NCI-H1417 (cell line): ENCODE measurements at places on chromosomes 12 and 14.

DNA sequence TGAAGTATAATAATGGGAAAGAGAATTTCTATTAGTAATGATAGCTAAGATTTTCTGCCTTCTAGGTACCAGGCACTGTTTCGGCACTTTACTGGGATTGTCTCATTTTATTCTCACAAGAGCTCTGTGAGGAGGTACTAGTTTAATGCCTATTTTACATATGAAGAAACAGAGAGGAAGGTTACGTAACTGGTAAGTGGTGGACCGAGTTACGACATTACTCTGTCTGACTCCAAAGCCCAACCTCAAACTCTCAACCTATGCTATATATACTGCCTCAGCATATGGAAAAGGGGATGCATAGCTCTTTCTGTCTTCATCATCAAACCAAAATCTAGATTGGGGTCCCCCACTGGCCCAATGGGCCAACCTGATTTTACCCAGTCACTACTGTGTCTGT, 133.5 kb downstream of the KTN1 start:
- no peak for DNase-seq

- no peak for DNase-seq
These were observed 147.8 kb upstream of the MAX start for GRCh38 chr14:65250162-65250495.

- DNase-seq = no peak
These were observed 4.0 kb upstream of the UNC79 start for GRCh38 chr14:93426750-93427149.

DNA sequence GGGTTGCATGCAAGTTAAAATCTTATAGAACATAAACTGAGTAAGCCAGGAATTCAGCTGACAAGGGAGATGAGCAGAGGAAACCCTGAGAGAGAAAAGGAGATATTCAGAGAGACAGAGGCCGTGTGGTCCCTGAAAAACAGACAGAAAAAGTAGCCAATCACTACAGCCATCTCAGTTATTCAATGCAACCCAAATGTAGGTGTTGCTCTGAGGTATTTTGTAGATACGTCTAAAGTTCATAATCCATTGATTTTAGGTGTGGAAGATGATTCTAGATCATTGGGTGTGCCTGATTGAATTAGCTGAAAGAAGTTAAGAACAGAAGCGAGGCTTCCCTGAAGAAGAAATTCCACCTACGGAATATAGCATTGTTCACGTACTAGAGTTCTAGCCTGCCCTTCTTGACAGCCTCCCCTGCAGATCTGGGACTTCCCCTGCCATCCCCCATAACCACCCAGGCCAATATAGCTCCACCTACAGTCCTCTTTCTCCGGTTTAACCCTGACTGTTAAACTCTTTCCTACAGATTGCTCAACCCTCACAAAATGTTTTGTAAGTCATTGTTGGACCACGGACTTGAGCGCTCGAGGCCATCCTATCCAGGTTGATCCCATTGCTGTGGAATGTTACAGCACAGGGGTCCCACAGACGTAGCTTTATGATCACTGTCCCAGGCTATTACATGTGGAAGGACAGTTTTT, 21.7 kb downstream of the AICDA start:
- no peak for DNase-seq

- no peak for DNase-seq
These were observed 3.2 kb downstream of the STAB2 start for GRCh38 chr12:103590271-103590670.

GRCh38 chr12:115403689-115404088, 719.7 kb upstream of the TBX3 start:
- no peak for DNase-seq

DNA sequence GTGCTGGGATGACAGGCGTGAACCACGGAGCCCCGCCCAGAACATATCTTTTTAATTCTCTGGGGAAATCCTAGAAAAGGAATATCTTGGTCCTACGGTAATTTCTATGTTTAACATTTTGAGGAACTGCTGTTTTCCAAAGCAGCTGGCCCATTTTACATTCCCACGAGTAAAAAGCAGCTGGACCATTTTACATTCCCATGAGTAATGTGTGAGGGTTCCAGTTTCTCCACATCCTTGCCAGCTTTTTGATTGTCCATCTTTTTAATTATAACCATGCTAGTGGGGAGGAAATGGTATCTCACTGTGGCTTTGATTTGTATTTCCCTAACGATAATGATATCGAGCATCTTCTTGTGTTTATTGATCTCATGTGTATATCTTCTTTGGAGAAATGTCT, 4.4 kb upstream of the P2RX4 start:
- no peak for DNase-seq

GRCh38 chr14:53668897-53669296, 287.7 kb downstream of the BMP4 start:
- no peak for DNase-seq

- no peak for DNase-seq
These were observed 776 bp upstream of the CHMP4A start for GRCh38 chr14:24213866-24214662.

- peak; percentile 42 for DNase-seq
These were observed 7.6 kb upstream of the AEBP2 start for GRCh38 chr12:19431407-19432308.

DNA sequence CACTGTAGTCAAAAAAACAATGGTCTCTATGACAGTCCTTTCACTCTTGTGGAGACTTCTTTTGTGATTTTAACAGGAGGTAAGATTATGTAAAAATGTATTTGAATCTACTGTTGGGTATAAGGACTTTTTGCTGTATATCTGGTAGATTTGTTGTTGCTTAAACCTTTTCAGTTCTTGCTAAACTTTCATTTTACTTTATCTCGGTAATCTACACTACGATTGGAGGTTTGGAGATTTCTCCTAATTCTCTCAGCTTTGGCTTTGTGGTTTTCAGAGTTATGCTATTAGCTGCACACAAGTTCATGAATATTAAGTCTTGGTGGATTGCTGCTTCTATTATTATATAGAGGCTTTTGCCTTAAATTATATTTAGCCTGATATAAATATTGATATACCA, 116.6 kb upstream of the HIF1A start:
- no peak for DNase-seq

- no peak for DNase-seq
These were observed 527.7 kb downstream of the SLC16A7 start for GRCh38 chr12:60123557-60123956.

DNA sequence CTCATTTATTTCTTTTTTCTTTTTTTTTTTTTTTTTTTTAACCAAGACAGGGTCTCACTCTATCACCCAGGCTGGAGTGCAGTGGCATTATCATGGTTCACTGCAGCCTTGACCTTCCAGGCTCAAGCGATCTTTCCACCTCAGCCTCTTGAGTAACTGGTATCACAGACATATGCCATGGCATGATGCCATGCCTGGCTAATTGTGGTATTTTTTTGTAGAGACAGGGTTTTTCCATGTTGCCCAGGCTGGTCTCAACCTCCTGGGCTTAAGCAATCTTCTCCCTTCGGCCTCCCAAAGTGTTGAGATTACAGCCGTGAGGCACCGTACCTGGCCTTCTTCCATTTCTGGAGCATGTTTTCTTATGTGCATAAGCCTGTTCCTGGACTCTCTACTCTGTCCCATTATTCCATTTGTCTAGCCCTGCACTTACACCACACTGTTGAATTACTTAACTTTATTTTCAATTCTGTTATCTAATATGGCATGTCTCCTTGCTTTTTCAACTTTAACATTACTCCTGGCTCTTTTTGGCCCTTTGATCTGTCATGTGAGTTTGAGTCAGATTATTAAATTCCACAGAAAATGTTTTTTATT, 47.9 kb upstream of the PTGDR start:
- no peak for DNase-seq

GRCh38 chr14:89024691-89025090, 200.2 kb downstream of the TTC8 start:
- DNase-seq = no peak

DNA sequence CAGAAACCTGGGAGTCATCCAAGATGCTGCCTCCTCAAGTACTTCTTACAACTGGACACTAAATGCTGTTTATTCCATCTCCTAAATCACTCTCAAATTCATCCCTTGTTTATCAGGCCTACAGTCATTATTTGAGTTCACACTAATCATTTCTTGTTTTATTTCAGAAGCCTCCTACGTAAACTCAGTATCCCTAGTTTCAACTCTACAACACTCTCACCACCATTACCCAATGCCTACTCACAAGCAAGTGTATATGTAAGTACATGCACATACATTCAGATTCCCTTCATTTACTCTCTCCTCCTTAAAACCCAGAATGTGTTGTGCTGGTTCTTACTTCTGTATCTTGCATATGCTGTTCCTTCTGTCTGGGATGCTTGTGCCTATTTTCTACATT, 43.0 kb downstream of the DDHD1 start:
- DNase-seq = no peak

- no peak for DNase-seq
These were observed 383.3 kb downstream of the ALG10 start for GRCh38 chr12:34405286-34406227.

DNA sequence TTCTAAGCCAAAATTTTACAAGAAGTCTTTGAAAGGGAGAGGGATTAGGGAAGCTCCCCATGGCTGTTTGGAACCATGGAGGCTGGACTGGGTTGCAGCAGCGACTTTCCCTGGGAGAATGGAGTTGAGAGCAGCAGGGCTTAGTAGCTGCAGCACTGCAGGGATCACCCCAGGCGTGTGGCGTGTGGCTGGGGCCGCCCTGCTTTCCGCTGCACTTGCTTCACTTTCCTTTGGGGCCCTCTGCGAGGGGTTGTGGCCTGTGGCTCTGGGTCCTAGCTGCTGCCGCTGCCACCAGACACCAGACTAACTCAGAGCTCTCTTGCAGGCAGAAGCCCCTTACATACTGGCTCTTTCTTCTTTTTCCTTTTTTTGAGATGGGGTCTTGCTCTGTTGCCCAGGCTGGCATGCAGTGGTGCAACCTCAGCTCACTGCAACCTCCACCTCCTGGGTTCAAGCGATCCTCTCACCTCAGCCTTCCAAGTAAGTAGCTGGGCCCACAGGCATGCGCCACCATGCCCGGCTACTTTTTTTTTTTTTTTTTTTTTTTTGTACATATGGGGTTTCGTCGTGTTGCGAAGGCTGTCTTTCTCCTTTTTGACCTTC, 25.4 kb downstream of the CCDC62 start:
- no peak for DNase-seq

DNA sequence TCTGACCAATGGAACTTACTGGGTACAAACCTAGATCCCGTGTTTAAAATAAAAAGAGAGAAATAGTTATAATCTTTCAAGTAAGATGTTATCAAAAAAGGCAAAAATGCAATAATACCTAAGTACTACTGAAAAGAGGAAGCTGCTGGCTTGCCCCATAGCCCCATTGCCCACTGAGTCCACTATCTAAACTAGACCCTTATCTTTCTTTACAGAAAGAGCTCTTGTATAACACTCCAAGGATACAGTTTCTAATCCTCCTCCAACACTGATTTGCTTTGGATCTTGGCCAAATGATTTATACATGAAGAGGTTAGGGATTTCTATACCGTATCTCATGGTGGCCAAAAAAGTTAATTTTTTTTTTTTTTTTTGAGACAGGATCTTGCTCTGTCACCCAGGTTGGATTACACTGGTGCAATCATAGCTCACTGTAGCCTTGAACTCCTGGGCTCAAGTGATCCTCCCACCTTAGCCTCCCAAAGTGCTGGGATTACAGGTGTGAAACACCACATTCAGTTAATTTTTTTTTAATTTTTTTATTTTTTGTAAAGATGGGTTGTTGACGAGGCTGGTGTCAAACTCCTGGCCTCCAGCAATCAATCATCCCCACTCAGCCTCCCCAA, 2.6 kb downstream of the GXYLT1 start:
- no peak for DNase-seq

DNA sequence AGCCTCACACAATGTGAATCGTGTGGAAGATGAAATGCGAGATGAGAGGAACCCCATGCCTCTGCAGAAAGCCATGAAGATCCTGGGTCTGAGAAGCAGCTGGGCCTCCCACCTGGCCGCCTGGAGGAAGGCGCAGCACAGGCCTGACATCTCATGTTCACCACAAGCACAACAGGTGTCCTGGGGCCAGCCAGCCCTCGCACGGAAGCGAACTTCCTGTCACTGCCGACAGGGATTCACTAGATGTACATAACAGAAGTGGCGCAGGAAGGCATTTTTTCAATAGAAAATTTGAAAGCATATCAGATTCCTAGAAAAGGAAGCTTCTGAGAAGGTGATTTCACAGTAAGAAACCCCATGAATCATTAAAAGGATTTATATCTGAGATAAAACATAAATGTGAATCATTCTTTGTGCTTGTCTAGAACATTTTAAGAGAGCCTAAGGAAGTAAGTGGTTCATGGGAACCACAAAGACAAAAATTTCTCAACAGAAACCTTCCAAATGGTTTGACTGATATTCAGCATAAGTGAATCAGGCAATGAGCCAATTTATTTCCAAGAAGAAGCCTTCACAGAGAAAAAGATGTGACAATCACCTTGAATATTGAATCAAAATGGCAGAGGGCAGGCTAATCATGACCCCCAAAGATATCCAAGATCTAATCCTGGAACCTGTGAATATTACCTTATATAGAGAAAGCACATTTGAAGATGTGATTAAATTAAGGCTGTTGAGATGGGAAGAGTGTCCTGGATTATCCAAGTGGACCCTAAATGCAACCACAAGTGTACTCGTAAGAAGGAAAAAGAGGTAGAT, 311.9 kb downstream of the DUSP6 start:
- no peak for DNase-seq

- DNase-seq = no peak
These were observed 10.1 kb upstream of the SAV1 start for GRCh38 chr14:50678163-50678562.

- no peak for DNase-seq
These were observed 36.8 kb upstream of the GLIPR1 start for GRCh38 chr12:75443709-75444108.

DNA sequence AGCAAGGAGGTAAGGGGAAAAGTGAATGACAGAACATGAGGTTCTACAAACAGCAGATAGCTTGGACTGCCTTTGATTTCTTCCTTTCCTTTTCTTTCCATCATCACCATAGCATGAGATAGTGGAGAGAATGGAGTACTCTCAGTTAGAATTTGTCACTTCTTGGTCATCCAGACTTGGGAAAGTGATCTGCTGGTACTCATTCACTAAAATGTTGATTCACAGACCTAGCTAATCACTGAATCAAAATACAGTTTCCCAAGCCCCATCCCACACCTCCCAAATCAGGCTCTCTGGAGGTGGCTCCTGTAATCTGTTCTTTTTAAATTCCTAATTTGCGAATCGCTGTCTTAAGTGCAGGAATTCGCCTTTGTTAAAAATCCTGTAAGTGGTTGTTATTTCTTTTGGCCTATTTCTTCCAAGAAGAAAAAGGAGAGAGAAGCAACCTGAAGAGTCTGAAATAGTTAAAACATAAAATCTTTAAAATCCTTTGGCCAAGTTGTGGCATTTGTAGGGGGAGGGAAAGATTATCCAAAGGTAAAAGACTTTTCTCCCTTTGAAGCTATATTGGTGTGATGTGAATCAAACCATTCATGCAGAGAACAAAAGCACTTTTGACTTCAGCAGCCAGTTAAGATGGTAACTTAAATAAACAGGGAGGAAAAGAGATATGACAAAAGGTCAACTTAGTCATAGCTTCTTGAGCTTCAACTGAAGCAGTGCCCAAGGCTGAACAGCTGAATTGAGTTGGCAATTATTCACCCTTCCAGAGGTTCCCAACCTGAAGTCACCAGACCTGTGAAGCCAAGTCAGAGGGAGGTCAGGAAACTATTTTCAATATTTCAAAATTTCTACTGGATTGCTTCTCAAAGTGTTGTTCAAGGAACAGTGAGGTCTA, 255.1 kb upstream of the KRR1 start:
- peak; percentile 43 for DNase-seq

- no peak for DNase-seq
These were observed 7.0 kb upstream of the NUAK1 start for GRCh38 chr12:106145539-106146447.

- no peak for DNase-seq
These were observed 66.3 kb upstream of the SOX5 start for GRCh38 chr12:24015833-24016160.

GRCh38 chr14:56324454-56324853, 206.2 kb downstream of the PELI2 start:
- no peak for DNase-seq
